ENCODE measurements at places on chromosomes 3 and 15. TPM values are rescaled to one million over a fixed set of nuclear protein-coding genes. Genes with fewer than 3 reads are reported as not detected.

CHRNB4 gene
- total RNA-seq = 0.13 TPM

MLF1 gene
- 16.9 TPM for total RNA-seq

NR2E3 gene
- 0.19 TPM for total RNA-seq

LDHAL6B gene
- total RNA-seq = not detected

TM4SF18 gene
- 19.7 TPM for total RNA-seq

TMEM45A gene
- total RNA-seq = 3.4 TPM

GRCh38 chr15:80379693-80380092 lies 24.5 kb upstream of the ARNT2 start:
- no peak overlapping the region for H3K4me3 ChIP-seq
- no peaks in the 10 kb centered on the region for H3K4me1 ChIP-seq
- DNase-seq = no peak
- H3K36me3 ChIP-seq = no peaks in the 10 kb centered on the region
- no peak overlapping the region for H3K27ac ChIP-seq

DNA sequence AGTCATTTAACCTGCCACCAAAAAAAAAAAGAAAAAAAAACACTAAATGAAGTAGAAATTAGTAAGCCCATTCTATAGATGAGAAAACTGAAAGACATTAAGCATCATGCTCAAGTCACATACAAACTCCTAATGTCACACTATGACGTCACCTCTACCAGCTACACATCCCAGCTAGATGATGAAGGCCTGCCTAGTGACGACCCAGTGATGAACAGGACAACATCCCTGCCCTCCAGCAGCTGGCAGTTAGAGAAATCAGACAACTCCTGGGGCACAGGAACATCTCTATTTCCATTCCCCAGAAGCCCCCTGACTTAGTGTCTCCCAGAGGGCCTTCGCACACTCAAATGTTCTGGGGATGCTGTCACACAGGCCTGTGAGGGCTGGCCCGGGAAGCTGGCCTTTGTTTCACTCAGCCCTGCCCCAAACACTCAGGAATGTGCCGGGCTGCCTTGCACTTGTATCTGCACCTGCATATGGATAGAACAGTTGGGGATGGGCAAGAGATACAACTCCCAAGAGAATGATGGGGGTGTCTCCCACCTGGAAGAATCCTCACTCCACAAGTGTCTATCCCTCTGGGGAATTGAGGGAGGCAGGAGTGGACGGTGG lies 7.0 kb upstream of the HAPLN3 start:
- no peak for DNase-seq
- H3K4me3 ChIP-seq = no peak overlapping the region
- H3K4me1 ChIP-seq = no peaks in the 10 kb centered on the region
- peaks cover 5% of the 10 kb centered on the region for H3K36me3 ChIP-seq

DNA sequence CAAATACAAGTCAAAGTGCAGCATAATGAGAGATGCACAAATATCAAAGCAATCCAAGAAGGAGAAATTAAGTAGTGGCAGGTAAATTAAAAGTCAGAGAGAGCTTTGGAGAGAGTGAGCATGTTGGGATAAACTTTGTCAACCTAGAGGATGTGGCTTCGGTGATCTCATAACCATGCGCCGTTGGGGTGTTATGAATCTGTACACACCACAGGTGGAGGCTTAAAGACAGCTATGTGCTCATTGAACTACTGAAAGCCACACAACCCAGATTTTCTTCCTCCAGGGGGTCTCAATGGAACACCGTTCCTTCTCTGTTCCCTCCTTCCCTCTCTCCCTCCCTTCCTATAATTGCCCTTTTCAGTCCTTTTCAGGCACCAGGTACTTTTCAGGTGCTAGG lies 52.0 kb downstream of the SUCNR1 start:
- no peak overlapping the region for H3K4me3 ChIP-seq
- H3K27me3 ChIP-seq = no peaks in the 10 kb centered on the region
- H3K27ac ChIP-seq = no peak overlapping the region
